GM20000 (cell line): ENCODE measurements at places on chromosomes 6 and 20.
A peak's percentile ranks its signal among the peaks of the same experiment; 100 is the strongest.

DNA sequence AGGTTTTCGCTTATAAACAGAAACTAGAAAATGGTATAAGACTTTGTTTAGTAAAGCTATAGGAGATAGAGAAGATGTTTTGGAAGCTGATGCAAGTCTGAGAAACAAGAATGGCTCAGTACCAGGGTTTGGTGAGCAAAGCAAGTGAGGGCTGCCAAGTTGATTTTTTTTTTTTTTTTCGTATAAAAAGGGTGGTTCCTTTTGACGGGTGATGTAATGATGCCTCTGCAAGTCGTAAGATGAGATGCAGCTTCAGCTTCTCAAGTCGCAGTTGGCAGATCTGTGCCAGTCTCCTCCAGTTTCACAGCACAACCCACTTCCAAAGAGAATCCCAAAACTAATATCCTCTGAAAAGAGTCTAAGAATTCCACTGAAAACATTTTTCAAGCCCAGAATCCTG is 252.8 kb upstream of the CDH4 start:
- no peak for DNase-seq

DNA sequence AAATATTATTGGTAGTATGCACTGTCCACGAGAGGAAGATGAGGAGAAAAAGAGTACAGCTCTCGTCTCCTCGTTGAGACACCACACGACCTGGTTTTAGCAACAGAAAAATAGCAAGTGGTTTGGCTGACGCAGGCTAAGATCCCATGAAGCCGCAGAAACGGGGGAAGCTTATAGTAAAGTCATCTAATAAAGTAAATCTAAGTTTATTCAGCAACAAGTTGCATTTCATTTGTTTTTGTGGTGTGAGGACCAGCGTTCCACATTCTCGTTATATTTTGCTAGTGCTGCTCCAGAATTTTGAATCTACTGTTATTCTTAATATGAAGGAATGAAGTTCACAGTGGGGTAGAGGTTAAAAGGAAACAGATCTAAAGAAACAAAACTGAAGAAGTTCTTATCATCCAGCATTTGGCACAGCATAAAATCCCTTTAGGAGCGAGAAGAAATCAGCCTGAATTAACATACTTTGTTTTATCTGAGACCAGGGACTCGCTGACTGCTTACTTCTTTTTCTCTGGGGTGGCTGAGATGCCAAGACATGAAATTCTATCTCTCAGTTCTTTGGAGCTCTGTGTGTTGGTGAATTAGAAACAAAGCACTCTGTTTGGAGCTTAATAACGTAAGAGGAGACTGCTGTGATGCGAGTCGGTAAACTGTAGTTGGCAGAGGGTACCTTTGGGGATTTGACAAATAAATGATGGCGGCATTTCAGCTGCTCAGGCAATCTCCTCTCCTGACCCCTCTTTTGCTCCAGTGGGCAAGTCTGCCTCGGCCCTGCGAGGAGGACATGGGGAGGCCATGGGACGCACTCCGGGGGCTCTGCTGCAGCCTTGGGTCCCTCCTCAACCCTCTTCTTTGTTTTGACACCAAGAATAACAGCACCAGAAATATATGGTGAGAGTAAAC is 24.9 kb upstream of the IRF4 start:
- no peak for DNase-seq

- no peak for DNase-seq
Measured at GRCh38 chr6:38185752-38186151, 366.2 kb downstream of the ZFAND3 start.

GRCh38 chr20:3696200-3696599 is 14.4 kb upstream of the ADAM33 start:
- DNase-seq = no peak

DNA sequence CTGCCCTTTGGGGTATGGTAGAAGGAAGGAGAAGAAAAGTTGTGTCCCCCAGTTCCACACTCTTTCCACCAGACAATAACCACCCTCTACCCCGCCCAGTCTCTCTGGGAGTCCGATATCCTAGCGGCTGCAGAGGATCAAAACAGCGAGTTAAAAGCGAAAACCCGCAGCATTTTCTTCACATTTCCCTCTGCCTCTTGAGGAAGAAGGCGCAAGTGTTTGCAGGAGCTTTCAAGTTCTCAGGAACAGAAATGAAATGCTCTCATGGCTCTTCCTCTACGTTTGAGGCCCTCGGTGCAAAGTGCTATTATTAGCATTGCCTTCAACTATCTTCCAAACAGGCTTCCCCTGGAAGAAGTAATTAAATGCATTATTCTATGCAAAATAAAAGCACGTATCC is 52.2 kb upstream of the CCDC167 start:
- no peak for DNase-seq

DNA sequence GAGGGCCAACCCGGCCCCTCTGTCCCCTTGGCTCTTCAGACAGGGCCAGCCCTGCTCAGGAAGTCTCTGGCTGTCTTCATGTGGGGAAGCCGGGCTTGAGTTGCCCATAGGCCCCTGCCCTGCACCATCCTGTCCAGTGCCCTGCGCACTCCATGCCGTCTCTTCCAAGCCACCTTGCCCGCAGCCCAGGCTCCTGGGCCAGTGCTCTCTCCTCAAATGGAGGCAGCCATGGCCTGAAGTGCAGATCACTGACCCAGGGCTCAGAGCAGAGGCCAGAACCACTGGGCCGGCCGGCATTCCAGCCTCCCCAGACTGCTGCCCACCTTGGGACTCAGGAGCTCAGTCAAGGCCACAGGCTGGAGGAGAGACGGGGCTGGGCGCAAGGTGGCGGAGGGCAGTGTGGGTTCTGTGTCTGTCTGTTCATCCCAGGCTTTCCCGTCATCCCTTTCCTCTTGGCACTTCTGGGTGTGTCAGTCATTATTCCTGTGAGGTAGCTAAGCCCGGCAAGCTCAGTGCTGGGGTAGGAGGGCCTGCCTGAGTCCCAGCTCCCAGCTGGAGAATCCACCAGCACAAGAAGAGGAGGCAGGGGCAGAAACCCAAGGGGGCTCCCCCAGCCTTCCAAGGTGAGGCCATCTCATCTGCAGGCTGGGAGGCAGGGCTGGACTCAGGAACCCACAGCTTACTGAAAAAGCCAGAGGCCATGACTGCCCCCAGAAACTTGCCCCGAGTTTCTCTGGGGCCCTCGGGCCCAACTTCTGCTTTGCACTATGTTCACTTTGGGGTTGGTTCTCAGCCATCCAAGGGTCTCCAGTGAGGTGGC is 22.4 kb downstream of the SDCBP2 start:
- no peak for DNase-seq

- DNase-seq = peak; percentile 44
Measured at GRCh38 chr6:142942805-142943227, 2.2 kb downstream of the HIVEP2 start.
